Dorsolateral prefrontal cortex (tissue), 122 donors: ENCODE measurements at places on chromosomes 7 and 10. TPM values are rescaled to one million over a fixed set of nuclear protein-coding genes. Genes with fewer than 3 reads are reported as not detected.

Gene ZNF488
- 14.2 TPM for total RNA-seq

GRCh38 chr7:157003756-157004520, 6.5 kb downstream of the MNX1 start:
- no peak for DNase-seq

GRCh38 chr10:11588873-11589574, 22.4 kb downstream of the USP6NL start:
- DNase-seq, result no peak

Gene PNLIP
- not detected for total RNA-seq

GRCh38 chr7:151736403-151736909, 140.5 kb downstream of the PRKAG2 start:
- no peak for DNase-seq

DNA sequence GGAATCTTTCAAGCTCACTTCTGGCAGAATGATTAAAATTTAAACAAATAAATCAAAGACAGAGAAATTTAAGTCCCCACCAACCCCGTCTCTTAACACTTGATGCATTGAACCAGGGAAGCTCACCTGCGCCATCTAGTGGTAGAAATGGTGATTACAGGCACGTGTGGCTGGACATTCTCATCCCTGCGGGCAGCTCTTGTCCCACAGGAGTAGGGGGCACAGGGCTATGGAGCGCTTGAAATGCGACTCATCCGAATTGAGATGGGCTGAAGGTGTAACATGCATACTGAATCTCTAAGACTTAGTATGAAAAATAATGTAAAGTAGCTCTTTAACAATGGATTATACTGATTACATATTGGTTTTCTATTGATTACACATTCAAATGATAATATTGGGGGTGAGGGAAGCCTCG, 24.8 kb upstream of the SLIT1 start:
- DNase-seq, result peak; percentile 83

DNA sequence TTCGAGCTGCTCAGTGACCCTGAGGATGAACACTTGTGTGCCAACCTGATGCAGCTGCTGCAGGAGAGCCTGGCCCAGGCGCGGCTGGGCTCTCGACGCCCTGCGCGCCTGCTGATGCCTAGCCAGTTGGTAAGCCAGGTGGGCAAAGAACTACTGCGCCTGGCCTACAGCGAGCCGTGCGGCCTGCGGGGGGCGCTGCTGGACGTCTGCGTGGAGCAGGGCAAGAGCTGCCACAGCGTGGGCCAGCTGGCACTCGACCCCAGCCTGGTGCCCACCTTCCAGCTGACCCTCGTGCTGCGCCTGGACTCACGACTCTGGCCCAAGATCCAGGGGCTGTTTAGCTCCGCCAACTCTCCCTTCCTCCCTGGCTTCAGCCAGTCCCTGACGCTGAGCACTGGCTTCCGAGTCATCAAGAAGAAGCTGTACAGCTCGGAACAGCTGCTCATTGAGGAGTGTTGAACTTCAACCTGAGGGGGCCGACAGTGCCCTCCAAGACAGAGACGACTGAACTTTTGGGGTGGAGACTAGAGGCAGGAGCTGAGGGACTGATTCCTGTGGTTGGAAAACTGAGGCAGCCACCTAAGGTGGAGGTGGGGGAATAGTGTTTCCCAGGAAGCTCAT, 1.1 kb downstream of the DDIT4 start:
- DNase-seq, result peak; percentile 74

DNA sequence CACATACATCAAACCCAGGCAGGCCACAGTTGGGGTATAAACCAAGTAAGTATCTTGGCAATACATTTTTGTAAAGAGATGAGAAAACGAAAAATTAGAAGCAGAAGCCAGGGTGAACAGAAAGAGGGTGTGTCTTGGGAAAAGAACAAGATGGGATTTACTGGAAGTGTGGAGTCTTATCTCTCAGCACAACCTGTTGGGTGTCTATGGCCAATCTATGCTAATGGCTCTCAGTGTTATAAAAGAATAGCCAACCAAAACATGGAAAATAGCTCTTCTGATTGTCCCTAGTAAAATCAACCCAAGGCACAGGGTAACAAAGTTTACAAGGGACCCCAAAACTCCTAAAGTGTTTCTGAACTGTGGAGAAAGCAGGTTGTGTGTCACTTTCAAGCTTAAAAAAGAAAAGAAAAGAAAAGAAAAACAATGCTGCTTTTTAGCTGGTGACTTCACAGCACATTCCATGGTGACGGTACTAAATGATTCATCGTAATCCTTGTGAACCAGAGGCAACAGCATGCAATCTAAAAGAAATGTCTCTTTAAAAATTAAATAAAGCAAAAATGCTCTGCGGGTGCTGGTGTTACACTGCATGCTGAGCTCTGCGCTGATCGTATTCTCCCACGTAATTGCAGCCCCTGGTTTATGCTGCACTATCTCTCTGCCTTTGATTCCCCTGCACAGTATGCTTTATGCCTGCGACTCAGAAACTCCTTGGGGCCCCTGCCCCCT, 100.8 kb downstream of the C10orf90 start:
- DNase-seq, result no peak

- no peak for DNase-seq
Observed at GRCh38 chr7:153034791-153035190, 275.2 kb downstream of the ACTR3B start.

DNA sequence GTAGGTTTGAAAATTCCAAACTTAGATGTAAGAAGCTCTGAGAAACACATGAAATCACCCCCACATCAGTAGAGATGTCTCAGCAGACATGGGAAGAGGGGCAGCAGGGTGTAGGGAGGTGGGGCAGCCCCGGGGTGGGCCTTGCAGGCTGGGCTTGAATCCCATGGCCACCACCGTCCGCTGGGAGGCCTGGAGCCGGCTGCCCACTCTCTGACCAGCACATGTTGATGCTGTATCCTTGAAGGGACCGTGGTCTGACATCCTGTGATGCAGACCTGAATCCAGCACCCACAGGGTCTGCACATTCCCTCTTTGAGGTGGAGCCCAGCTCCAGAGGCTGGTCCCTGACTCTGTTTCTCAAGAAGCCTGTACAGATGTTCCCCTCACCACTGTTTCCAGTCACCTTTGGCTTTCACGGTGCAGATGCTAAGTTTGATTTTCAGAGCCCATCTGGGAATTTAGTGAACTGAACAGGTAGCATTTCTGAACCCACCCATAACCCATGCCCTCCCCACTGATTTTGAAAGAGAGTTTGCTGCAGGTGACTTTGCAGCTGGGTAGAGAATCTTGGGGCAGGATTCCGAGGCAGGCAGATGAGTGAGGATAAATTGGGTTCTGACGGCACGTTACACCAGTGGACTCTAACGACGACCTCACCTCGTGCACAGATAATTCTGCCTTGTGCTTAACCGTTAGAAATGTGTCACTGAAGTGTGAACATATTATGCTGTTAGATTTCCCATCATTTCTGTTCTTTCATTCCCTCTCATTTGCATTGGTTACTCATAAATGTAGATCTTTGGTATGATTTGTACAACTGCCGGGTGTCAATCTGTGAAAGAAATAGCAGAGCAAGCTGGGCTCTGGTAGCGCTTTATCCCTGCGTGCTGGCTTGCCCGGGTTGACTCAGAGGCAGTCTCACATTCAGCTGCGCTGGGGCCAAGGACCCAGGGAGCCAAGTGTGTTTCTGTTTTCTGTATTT, 45.7 kb downstream of the IKZF1 start:
- DNase-seq, result no peak

- DNase-seq, result no peak
Observed at GRCh38 chr7:149773446-149774236, at the start of gene ZNF467. Gene ZNF467, minus strand, starts transcription at chr7:149773588. Its CDS starts 2,556 bp downstream, at chr7:149771032.

- DNase-seq, result no peak
Observed at GRCh38 chr10:24237801-24238395, 29.0 kb downstream of the KIAA1217 start.
